ENCODE measurements at places on chromosomes 6 and 20.

- DNase-seq, result no peak
These were observed 9.7 kb downstream of the MDC1 start for GRCh38 chr6:30707281-30707850.

- DNase-seq, result no peak
These were observed 184.2 kb downstream of the COL9A1 start for GRCh38 chr6:70118670-70119069.

GRCh38 chr6:158191761-158192160, 23.6 kb downstream of the GTF2H5 start:
- no peak for DNase-seq

GRCh38 chr6:84691978-84692623, 72.3 kb downstream of the TBX18 start:
- DNase-seq, result no peak

DNA sequence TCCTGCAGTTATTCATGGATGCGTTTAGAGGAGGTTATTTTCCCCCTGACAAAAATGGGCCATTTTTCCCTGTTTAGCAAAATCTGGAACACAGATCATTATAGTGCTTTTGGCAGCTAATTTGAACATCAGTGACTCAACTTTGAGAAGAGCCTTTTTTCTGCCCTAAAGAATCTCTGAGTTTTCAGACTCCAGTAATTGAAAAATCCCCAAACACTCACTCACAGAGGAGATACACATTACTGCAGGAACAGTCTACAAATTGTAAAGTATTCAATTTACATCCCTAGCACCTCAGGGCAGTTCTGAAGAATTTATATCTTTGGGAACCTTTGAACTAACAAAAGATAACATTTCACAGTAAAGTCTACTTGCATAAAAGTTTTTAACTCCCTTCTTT, 966.6 kb upstream of the SLC35B3 start:
- DNase-seq, result no peak

DNA sequence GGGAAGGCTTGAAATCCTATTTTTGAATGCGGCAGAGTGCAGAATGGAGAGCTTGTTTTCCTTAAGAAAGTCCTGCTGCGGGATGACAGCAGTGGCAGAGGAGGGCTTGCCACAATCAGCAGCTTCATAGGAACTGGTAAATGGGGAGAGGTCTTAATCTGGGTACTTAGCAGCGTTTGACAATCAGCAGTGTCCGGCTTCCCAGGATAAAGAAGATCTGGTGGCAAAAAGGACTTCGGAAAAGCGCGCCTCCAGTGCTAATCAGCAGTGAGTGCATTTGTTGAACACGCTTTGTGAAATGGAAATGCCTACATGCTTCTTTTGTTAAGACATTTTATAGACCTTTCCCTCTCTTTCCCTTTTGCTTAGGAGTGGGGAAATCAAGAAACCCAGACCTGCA, 735.7 kb downstream of the QKI start:
- DNase-seq, result no peak

GRCh38 chr6:38485488-38485887, 154.2 kb downstream of the BTBD9 start:
- no peak for DNase-seq

All from activated CD4-positive, alpha-beta T cell treated with anti-CD3 and anti-CD28 coated beads, Interleukin-2, Interleukin-6, amounts not matched to agents 100 ng/mL and 50 ng/mL, durations not matched to agents 16 hours and 8 hours (primary cell).